ENCODE measurements at places on chromosomes 7 and 10.

DNA sequence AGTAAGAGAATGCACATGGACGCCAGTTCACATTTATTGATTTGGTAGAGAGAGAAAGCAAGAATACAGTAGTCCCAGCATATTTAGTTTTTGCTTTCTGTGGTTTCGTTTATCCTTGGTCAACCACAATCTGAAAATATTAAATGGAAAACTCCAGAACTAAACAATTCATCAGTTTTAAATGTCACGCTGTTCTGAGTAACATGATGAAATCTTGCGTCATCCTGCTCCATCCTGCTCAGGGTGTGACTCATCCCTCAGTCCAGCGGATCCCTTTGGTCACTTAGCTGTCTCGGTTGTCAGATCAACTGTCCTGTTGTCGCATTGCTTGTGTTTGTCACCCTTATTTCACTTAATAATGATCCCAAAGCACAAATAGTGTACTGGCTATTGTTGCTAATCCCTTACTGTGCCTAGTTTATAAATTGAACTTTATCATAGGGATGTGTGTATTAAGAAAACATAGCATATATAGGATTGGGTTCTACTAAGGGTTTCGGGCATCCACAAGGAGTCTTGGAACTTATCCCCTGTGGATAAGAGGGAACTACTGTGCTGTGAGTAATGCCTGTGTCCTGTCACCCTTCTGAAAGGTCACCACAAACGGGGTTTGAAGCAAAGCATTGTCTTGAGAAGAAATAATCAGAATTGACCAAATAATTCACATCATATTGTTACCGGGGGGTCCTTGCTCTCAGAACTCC is 73.6 kb downstream of the OTUD1 start:
- DNase-seq, result no peak

DNA sequence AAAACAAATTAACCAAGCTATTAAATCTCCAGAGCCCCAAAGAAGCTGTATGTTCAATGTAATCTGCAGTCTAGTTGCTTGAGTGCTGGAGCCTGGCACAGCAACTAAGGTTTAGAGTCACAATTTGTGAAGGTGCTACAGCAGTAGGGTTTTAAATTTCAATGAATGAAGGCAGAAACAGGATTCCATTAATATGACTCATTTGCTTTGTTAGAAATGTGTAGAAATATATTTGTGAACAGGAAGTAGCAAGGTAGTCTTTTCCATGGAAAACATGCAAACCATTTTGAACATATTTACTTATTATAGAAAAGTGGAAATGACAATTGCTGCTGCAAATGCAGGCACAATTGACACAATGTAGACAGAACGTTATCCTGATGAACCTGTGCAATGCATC is 149.0 kb upstream of the STEAP4 start:
- no peak for DNase-seq

DNA sequence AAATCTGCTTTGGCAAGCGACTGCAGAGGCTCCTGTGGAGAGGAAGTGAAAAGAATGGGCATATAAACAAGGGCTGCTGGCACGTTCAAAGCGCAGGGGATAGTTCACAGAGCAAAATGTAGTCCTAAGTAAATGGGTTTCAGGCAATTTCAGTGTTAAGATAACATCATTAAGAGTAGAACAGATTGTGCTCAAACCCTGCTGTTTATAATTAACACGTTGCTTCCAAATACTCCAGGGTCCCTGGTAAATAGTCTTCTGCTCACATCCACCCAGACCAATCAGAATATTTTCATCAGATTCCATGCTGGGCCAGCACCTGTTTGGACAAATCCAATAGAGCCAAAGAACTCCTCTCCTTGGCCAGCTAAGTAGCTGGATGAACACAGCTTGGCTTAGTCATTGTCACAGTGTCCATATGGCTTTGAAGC is 81.4 kb downstream of the ORC5 start:
- no peak for DNase-seq

GRCh38 chr7:681551-682307 is 44.8 kb upstream of the DNAAF5 start:
- no peak for DNase-seq

- no peak for DNase-seq
Measured at GRCh38 chr7:151867912-151868311, 9.0 kb downstream of the PRKAG2 start.

DNA sequence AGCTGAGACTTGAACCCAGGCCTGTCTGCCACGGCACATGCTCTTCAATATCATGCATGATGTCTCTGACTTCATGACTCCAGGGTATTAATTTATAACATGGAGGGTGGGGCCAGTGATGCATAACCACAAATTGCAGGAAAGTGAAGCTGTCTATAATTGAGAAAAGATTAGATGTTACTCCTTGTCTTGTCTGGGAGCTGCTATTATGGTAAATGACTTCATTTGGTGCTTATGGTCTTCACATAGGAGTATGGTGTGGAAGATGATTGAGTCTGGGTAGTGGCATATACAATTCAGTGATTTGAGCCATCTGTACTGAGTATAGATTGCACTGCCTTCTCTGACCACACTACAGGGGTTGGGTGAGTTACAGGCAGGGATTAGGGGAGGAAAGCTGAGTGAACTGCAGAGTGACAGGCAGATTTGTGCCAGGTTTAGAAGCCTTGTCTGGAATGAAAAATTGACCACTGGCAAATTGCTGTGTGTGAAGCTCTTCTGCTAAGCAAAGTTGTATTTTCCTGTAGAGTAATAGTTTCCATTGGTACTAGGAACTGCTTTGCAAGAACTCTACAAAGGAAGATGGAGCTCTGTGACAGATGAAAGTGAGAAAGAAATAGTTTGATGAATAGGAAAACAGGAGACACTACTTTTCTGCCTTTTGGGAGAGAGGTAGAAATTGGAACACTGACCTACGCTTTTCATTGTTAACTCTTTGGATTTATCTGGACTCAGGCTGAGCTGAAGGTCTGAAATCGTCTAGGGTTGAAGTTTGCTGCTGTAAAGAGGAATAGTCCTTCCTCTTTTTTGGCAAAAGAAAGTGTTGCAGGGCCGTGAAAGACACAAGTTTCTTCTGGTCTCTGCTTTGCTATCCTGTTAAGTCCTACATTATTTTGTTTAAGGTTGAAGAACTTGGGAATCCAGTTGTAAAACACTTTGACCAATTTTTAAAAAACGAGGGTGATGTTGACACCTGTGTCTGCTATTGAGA is 2.7 kb downstream of the SND1 start:
- DNase-seq, result no peak

Data from effector memory CD4-positive, alpha-beta T cell (primary cell).